ENCODE measurements at places on chromosomes 4 and X.
A peak's percentile ranks its signal among the peaks of the same experiment; 100 is the strongest.

DNA sequence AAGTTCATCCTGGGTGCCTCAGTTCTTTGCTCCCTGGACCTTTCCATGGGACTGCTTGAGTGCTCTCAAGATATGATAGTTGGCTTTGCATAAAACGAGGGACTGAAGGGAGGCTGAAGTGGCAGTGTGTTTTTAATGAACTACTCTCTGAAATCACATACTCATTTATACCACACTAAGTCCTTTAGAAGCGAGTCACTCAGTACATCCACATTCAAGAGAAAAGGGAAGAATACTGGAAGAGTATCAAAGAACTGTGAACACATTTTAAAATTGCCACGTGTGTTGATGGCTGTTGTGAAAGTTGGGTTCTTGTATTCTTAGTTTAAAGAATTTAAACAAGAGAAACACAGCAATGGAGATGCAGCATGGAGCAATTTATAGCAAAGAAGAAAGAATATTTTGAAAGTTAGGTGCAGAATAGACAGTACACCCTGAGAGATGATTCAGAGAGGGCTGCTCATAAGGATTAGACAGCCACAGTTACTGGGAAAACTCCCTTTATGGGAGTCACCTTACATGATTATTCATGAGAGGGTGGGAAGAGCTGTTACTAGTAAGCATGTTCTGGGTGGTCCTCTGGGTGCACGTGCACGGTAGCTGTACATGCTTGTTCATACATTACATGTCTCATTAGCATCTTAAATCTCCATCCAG, 380.7 kb downstream of the ADGRL3 start:
- no peak for DNase-seq

GRCh38 chr4:107900508-107900907, 30.8 kb upstream of the CYP2U1 start:
- DNase-seq, result no peak

- no peak for DNase-seq
Measured at GRCh38 chr4:126242679-126243390, 928.1 kb downstream of the FAT4 start.

DNA sequence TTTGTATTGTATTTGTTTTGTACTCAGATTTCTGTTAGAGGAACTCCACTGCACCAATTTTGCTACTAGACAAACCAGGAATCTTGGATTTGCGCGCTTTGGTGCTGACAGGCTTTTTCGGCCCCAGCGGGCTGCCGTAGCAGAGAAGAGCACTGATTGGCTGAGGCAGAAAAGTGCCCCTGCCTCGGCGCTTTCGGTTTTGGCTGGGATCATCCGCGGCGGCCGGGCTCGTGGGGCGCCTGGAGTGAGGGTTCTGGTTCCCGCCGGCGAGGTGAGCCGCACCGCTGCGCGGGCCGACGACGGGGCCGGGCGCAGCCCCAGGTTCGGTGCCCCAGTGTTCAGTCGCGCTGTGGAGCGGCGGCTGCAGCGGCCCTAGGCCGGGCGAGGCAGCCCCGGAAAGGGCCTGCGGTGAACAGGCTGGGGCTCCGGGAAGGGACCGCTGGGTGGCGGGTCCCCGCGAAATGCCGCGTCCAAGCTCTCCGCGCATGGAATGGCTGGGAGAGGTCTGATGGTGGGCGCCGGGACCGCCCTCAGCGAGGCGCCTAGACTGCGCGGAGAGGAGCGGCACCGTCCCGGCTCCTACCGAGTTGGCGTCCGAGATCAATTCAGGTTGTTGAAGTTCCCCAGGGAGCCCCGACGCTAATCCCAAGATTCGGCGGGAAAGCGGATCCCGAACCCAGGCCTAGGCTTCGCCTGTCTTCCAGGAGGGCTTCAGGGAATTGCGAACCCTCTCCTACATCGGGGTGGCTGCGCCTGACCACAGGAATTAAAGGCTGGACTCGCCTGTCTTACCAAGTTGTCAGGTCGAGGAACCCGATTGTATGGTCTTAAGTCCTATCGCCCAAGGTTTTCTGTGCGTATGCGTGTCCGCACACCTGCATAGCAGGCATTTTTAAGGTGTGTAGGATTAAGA, at the start of gene LSM6:
LSM6 (plus strand) TSS at position 178 of the 913 bp plus-strand sequence. CDS start 7,204 bp downstream, outside the sequence.
- DNase-seq, result peak; percentile 91

DNA sequence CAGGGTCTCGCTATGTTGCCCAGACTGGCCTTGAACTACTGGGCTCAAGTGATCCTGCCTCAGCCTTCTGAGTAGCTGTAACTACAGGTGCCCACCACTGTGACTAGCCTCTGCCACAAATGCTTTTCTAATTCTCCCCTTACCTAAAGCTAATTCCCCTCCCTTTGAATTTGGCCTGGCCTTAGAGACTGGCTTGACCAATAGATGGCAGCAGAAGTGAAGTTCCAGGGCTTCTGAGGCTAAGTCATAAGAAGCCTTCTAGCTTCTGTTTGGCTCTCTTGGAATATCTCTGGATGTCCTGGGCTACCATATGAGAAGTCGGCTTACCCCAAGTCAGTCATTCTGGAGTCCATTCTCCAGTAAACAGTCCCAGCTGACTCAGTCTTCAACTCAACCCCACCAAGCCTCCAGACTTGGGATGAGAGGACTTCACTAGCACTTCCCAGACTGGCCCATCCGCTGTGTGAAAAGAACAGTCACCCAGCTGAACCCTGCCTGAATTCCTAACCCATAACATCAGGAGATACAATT, 61.0 kb downstream of the HPRT1 start:
- peak; percentile 23 for DNase-seq

GRCh38 chr4:41656572-41657520, 91.7 kb downstream of the PHOX2B start:
- DNase-seq, result no peak

GRCh38 chrX:10030570-10030969, 63.4 kb downstream of the CLDN34 start:
- DNase-seq, result no peak

GRCh38 chrX:22575161-22575845, 302.6 kb downstream of the CBLL2 start:
- DNase-seq, result no peak

- DNase-seq, result no peak
Measured at GRCh38 chr4:21879187-21879586, 69.4 kb downstream of the KCNIP4 start.

GRCh38 chr4:124940387-124940786, 227.9 kb upstream of the ANKRD50 start:
- DNase-seq, result no peak

DNA sequence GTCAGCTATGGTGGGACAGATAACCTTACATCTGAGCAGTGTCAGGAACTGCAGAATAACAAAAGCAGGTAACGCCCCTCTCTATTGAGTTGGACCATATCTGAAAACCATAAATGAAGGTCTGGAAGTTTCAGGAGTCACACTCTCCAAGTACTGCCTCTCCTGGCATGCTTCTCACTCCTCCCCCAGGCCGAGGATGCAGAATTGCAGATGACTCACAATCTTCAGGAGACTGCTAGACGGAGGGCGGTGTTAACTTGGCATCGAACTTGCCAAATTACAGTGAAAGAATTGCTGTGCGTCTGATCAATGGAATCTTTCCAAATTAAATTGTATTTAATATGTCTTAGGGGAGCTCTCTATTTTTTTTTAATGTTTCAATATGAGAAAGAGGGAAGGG, 67.1 kb upstream of the TRIM2 start:
- DNase-seq, result no peak

All from transverse colon (tissue), 4 donors.